EL (cell line): ENCODE measurements at places on chromosomes 2 and 18.

DNA sequence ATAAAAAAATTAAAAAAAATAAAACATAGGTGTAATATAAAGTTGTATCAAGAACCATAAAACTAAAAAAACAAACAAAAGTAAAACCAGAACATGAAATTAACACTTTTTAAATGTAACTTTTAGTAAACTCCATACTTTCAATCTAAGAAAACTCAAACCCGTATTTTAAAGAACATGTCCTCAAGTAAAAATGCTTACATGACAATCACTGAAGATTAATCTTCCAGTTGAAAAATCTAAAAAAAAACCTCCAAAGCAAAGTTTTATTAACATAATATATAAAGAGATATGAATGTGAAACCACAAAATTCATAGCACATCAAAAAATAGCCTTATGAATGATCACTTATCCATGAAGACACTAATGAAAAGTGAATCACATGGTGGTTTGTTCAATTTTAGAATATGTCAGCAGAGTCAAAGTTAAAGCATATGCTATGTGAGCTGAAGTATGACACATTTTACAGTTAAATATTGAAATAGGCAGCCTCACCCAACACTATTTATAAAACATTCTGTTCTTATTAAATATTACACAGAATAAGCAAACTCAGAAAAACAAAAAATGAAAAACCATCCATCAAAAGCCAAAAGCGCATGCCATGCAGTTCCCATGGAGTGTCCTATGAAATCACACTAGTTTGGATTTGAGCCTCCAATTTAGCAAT is 23.1 kb upstream of the CHAC2 start:
- DNase-seq, result no peak

DNA sequence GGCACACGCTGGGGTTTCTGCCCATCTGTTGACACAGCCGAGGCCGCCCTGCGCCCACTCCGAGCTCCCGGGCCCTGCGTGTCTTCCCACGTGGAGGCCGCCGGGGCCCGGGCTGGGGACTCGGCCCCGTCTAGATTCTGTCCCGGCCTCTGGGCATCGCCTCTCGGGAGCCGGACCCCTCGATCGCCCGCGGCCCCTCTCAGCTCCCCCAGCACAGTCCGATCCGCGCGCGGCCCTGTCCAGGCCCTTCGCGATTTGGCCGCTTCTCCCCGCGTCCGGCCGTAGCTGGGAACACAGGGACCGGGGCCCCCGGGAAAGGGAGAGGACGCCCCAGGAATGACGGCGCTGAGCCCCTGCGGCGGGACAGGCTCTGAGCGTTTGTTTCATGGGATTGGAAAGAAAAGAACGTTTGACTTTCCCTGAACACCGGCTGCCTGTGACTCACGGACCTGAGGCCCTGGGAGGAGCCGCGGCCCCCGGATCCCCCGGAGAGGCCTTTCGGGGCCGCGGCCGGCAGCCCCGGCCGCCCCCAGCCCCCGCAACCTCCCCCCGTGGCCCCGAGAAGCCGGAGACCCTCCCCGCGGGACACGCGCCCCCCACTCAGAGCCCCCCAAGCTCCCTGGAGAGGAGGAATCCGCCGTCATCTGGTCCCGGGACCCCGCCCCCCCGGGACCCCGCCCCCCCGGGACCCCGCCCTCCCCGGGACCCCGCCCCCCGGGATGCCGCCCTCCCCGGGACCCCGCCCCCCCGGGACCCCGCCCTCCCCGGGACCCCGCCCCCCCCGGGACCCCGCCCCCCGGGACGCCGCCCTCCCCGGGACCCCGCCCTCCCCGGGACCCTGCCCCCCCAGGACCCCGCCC is 62.7 kb upstream of the CTDP1 start:
- peak; percentile 13 for DNase-seq

- no peak for DNase-seq
Observed at GRCh38 chr18:10893196-10893595, 256.2 kb downstream of the PIEZO2 start.

- no peak for DNase-seq
Observed at GRCh38 chr2:128409326-128410034, 90.8 kb upstream of the HS6ST1 start.

DNA sequence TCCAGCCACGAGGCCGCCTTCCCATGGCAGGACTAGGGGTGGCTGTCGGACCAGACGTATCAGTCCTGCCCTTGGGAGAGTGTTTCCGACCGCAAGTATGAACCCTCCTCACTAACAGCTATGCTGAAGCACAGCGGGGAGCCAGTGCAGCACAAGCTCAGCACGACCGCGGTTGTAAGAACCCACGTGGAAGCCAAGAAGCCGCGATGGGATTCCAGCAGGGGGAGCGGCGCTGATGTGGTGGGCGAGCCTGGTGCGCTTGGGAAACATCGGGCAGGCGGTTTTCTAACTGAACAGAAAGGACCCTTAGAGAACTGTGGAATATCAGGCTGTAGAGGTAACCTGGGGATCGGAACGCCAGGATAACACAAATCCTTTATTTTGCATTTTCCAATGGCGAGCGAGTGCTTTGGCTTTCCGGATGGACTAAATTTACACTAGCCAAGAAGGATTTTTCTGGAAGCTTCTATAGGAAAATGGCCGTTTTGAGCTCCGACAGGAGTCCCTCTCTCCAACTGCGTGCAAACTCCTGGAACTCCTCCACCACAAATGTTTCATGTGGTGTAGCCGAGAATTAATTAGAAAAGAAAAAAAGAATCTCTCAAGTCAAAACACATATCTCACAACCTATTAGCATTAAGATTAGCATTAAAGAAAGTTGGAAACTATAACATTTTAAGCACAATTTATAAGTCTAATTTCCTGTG is 132.0 kb upstream of the MYCN start:
- no peak for DNase-seq

GRCh38 chr2:189104934-189105333 is 74.6 kb downstream of the COL5A2 start:
- DNase-seq, result peak; percentile 55

GRCh38 chr2:184654945-184655344 is 56.6 kb downstream of the ZNF804A start:
- DNase-seq, result peak; percentile 2
